ENCODE measurements at places on chromosomes 6 and 20.

DNA sequence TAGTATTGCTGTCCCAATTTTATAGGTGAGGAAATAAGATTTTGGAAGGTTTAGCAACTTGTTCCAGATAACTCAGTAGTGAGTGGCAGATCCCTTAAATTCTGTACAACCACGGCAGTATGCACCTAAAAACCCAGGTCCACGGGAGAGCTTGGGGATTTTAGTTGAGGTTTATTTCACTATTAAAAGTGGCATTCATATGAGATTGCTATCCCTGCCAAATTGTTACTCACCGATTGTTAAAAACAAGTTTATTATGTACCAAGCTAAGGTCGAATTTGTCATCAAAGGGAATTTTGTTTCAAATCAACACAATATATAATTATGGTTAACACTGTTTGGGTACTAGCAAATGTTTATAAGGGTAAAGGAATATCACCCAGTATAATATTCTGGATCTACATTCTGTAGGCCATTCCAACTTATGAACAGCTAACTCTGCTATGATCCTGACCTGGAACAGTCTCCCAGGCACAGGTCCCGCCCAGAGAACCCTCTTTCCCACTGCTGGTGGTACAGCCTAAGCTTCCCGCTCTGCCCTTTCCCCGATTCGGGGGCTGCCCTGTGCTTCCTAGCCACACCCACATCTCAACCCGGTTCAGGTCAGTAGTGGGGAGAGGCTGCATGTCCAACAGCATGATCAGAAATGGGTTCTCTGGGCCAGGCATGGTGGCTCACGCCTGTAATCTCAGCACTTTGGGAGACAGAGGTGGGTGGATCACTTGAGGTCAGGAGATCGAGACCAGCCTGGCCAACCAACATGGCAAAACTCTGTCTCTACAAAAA is 24.9 kb downstream of the GPLD1 start:
- DNase-seq, result no peak

- DNase-seq, result no peak
Observed at GRCh38 chr20:31845300-31845863, at the start of gene FOXS1. Gene FOXS1, minus strand, starts transcription at chr20:31845604. Its CDS starts 62 bp downstream, at chr20:31845542.

- no peak for DNase-seq
Observed at GRCh38 chr6:43900916-43901732, 131.1 kb downstream of the VEGFA start.

DNA sequence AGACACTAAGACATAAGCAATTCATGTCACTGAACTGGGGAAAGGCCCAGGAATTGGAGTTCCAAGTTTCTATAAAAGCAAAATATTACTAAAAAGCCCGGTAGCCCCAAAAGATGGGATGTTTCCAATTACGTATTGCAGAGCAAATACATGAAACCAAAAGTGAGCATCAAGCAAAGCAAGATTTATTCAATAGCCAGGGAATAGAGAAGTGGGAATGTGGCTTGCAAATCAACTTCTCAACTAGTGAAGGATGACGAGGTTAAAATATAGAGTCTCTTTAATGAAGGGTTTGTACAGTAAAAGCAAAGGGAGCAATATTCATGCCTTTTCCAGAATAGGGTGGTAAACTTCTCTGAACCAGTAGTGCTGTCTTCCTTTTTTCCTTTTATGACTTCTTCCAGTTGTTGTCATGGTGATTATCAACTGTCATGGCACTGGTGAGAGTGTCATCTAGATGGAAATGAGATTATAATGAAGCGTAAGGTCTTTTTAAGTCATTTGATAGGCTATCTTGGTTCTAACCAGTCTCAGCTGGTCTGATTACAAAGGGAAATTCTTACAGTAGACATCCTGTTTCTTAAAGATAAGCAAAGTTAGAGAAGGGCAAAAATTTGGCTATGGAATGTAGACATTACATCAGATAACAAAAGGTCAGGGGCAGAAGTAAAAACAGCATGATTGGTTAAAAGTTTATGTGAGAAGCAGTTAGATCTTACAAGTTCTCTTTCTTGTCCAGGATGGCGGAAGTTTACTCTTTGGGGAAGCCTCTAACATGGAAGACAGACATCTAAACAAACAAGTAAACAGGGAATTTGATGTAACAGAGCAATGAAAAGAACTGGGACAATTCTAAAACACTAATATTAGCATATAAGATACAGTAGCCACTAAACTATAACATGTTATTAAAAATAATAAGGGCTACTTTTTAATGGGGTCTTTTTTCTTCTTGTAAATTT is 96.9 kb downstream of the TBX18 start:
- DNase-seq, result no peak

DNA sequence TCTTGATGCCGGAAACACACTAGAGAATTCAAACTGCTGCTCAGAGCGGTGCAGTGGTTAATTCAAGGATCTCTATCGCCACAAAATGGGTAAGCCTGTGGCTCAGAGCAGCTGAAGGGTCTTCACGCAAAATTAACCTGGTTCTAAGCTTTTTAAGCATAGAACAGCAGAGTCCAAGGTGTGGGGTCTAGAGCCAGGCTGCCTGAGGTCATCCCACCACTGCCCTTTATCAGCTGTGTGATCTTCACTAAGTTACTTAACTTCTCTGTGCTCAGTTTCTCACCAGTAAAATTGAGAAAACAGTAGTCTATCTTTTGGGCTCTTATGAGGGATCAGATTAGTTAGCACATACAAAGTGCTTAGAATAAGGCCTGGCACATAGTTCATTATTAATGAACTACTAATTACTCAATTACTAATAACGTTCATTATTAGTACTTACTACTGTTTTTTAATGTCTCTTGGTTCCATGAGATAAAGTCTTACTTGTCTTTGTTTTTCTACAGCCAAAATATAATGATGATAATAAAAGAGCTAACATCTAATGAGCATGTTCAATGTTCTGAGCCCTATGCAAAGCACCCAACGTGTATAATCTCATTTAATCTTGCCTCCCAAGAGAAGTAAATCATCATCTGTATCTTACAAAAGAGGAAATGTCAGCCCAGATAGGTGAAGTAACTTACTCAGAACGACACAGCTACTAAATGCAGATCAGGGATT is 92.9 kb downstream of the NFATC2 start:
- no peak for DNase-seq

DNA sequence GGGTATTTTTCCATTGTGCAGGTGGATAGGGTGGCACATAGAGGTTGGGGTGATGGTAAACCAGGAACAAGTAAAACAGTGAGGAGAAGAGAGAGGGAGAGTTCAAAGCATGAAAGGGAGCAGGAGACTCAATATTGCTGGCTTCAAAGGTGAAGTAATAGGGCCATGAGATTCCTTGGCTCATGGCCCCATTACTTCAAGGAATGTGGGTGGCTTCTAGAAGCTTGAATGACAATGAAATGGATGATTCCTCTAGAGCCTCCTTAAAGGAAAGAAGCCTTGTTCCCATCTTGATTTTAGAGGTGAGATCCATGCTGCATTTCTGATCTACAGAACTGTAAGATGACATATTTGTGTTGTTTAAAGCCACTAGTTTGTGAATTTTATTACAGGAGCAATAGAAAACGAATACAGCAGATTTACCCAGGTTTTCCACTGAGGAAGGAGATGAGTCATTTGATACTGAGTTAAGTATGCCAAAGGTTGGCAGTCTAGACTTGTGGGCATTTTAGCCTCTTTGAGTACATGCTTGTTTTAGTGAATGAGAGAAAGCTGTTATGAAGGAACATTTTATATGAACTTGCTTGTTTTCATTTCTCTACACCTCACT is 110.4 kb downstream of the PLCB4 start:
- no peak for DNase-seq

DNA sequence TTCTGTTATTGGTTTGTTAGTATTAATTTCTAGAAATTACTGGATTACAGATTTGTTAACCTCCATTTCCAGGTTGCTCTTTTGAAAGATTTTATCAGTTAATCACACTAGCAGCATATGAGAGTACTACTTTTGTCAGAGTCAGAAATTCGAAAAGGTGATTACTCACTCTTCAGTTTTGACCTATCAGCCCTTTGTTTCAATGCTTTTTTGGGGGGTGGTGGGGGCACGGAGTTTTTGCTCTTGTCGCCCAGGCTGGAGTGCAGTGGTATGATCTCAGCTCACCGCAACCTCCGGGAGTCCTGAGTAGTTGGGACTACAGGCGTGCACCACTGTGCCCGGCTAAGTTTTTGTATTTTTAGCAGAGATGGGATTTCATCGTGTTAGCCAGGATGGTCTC is 149.2 kb downstream of the JARID2 start:
- DNase-seq, result no peak

DNA sequence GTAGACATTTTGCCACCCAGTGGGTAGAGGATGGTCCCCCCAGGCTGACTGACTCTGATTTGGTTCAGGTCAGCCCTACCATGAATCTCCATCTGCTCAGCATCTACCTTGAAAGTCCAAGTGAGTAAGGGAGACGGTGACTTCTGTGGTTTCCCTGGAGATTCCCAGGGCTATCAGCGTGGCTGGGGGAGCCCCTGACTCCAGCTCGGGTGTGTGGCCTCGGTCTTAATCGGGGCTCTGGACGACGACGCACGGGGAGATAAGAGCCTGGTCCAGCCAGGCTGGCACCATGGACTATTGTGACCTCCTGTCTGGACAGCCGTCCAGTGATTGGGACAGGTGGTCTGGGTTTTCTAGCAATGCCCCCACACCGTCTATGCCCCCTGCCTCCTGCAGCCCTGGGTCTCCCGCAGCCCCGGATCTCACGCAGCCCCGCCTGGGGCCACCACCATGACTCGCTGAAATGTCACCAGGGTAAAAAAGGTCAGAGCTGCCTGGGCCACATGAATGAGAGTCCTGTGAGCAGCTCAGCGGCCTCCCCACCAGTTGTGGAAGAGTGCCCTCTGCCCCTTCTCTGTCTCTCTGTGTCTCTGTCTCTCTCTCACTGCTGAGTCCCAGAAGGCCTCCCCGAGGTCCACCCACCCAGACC is 47.1 kb upstream of the GATA5 start:
- DNase-seq, result no peak

DNA sequence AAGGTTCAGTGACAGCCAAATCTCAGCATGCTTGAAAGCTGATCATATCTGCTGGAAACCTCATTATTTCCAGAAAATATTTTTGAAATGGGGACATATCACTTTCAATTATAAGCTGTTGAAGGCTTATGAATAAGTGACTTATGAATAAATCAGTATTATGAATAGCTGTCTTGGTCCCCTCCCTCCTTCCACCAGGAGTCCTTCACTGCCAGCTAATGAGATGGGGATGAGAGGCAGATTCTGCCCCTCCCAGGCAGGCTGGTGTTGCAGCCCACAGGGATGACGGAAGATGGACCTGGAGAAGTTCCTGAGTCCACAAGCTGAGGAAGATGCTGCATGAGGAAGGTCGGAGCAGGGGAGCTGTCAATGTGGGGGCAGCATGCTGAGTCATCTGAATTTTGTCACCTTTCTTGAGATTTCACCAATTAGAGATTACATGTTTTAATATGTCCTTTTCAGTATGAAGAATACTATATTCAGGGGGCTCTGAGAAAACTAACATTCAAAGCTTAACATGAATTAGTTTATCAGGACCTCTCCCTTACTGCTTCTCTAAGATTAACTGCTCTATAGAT is 112.2 kb downstream of the DTNBP1 start:
- DNase-seq, result no peak

GRCh38 chr6:12119085-12119588 is 107.0 kb downstream of the HIVEP1 start:
- no peak for DNase-seq
